ENCODE measurements at places on chromosomes 6 and 20.

DNA sequence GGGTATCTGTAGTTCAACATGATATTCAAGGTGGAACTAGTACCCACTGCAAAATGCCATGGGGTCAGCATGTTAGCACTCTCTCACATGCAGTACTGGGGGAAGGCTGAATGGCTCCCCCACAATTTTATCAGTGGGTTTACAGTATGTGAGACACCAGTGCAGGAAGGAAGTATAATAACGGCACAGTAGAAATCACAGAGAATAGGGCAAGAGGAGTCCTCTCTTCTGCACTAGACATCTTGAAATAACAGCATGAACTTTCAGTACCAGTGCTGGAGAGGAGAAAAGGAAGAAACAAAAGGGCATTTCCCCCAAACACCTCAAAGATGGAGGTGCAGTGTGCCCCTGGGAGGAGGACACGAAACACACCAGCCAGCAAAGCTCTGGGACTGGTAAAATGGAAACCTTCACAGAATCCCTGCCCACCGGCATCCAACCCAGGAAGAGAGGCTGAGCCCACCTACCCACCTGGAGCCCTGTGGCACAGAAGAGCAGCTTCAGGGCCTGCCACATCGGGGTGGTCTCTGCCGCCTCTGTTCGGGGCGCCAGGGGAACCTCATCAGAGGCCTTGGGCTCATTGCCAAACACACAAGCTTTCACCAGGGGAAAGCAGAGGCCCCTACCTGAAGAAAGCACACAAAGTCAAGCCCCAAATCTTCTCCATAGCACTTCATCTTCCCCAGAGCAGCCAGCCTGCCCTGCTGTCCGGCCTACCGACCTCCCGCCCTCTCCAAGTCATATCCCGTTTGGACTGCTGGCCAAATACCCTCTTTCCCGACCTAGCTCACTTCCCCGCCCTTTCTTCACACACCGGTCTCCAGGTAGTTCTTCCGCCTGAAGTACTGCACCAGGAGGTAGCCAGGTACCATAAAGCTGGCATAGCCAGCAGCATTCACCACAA lies 1.2 kb downstream of the SLC35B2 start:
- DNase-seq, result no peak

GRCh38 chr6:6217855-6218758 lies 102.4 kb downstream of the F13A1 start:
- no peak for DNase-seq

DNA sequence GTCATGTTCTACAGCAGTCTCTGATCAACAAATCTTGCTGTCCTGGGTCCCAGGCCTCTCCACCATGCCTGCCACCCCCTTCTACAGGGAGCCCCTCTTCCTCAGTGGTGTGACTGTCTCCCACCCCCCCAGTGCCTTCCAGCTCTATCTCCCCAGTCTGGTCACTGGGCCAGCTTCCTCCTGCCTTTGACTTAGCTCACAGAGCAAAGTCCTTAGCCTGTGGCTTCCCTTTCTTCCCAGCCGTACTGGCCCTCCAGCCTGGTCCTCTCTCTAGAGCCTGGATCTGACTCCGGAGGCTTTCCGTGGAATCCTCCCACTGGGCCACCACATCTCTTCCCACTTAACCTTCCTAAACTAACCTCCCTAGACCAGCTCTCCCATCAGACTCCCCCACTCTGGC lies 17.0 kb downstream of the MAPK13 start:
- DNase-seq, result no peak

DNA sequence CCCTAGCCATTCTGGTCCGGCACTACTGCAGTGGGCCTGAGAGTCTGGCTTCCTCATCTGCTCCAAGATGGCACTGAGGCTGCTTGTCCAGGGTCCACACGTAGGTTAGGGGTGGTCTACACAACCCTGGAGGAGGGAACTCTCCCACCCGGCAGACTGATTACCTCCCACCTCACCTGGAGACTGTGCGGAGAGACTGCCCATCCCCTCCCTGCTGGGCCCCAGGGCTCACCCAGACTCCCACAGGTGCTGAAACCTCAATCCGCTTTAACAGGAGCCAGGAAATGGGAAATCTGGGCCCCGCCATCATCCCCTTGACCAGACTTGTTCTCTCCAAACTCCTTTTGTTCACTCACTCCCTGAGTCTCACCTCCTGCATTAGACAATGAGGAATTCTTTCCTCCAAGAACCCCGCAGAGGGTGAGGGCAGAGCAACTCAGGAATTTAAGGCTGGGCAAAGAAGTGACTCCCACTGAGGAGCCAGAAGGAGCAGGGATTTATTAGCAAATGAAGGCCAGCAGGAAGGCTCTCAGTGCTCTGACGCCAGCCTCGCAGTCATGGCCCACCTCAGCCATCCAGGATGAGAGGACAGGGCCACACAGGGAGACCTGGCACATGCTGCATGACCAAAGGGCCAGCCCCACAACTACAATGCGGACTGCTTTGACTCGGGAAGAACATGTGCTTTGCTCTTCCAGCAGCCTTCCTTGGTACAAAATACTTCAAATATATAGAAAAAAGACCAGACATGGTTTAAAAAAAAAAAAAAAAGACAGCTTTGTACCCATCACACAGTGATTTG lies 53.0 kb downstream of the CDK5RAP1 start:
- no peak for DNase-seq

DNA sequence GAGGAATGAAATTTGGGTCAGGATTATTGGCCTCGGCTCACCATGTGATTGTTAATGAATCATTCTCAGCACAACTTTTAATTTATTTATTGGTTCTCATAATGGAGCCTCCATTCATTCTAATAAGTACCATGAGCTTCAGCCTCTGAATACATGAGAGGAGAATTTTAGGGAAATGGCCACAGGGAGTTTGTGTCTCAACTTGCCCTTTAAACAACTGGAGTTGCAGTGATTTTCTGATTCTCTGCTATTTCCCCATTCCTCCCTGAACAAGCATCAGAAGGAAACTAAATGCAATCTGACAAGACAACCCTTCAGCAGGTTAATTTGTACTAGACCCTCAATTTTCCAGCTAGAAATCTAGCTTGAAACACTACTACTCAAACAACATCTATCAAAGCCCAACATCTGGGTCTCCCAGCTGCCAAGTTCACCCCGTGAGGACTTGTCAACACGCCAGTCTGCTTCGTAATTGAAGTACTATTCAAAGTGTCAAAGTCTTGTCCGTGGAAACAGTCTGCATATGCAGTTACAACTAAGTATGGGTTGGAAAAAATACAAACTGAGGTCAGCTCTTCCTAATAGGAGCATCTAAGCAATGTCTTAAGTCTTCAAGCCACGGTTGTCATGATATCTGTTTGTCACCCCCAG lies 235.4 kb downstream of the CDH4 start:
- no peak for DNase-seq

- DNase-seq, result no peak
Measured at GRCh38 chr6:21595285-21596144, 2.0 kb downstream of the SOX4 start.

- DNase-seq, result no peak
Measured at GRCh38 chr6:107110200-107110599, 5.1 kb downstream of the BEND3 start.

DNA sequence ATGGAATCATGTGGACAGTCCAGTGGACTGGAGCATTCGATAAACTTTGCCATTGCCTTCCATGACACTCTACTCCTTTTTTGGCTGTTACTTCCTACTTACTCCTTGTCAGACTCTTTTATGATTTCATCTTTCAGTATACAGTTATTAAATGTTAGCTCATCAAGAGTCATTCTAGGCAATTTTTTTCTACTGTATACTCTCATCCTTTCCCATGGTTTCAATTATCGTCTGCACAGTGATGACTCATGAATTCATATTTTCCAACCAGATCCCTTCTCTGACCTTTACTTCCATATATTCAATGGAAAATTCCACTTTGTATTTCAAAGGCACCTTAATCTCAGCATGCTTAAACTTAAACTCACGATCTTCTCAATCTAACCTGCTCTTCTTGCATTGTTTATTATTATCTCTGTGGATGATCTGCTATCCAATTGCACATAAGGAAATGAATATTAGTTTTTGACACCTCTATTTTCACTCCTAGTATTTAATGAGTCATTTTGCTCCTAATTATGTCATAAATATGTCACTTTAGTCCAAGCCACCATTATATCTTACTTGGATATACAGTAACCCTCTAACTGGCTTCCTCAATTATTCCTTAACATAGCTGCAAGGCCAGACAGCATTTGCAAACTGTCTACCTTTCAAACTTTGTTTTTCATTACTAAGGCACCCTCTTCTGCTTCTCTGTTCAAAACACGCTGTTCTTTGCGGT lies 427.5 kb downstream of the PHF3 start:
- no peak for DNase-seq

GRCh38 chr6:157710604-157711003 lies 112.4 kb upstream of the SNX9 start:
- no peak for DNase-seq

DNA sequence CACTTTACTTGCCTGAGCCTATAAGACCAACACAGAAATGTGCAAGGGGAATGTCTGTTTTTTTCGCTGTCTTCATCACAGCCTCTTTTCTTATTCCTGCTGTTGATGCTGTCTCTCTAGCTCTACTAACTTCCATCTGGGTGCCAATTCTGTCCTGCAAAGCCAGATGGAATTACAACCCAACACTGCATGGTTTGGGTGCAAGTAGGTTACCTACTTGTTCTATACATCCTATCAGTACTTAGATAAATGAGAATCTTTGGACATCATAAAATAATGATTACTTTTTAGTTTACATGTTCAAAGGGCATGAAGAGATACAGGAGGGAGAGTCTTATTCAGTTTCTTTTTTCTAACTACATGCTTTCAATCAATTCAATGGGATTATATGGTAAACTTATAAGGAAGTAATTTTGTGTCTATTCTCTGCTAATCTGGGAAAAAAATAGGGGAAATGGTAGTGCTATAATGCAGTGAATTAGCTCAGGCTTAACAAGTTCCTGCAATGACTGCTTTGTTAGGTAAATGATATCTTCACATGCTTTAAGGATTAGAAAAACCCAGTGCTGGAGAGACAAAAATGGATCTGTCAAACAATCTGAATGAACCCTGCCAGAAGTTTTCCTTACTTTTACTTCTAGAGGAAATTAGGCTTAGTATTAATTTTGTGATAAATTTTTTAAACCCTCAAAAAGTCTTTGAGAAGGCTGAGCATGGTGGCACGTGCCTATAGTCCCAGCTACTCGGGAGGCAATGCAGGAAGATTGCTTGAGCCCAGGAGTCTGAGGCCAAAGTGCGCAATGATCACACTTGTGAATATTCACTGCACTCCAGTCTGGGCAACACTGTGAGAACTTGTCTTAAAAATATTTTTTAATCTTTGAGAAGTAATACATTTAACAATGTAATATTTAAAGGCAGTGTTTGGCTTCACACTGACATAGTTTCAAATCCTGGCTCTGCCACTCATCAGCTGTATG lies 86.5 kb upstream of the E2F3 start:
- DNase-seq, result no peak

DNA sequence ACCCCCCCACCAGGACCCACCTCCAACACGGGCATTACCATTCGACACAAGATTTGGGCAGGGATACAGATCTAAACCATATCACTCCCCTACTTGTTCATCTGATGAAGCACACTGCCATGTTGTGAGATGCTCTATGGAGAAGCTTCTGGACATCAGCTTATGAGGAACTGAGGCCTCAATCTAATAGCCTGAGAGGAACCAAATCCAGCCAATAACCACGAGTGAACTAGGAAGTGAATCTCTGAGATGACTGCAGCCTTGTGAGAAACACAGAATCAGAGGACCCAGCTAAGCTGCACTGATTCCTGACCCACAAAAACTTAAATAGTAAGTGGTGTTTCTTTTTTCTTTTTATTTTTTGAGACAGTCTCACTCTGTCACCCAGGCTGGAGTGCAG lies 21.6 kb upstream of the ZBTB2 start:
- DNase-seq, result no peak

DNA sequence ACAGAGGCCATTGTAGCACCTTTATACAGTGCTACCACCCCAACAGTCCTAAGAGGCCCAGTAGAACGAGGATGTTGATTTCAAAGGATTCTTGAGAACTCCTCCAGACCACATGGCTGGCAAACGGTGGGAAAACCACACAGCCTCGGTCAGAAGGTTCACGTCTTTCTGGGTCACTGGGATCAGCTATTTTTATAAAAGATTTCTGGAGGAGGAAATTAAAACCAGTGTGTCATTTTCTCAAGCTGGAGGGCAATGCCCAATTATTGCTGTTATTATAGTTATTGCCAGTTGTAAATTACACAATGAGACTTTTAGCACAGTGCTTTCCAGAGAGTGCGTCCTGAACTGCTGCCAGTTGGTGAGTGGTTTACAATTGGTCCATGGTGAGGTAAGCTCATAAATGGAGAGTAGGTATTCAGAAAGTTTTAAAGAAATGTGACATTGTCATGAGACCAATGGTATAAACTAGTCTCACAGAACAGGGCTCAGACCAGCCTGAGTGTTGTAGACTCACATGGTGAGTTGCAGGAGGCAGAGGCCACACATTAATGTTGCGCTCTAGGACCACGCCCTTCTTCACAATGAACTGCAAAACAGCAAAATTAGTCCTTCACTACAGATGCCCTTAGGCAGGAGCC lies 8.4 kb upstream of the PPP1R14C start:
- no peak for DNase-seq

GRCh38 chr20:16601047-16601446 lies 27.8 kb upstream of the KIF16B start:
- DNase-seq, result no peak

- DNase-seq, result no peak
Measured at GRCh38 chr20:34337982-34338726, 24.9 kb upstream of the ITCH start.

DNA sequence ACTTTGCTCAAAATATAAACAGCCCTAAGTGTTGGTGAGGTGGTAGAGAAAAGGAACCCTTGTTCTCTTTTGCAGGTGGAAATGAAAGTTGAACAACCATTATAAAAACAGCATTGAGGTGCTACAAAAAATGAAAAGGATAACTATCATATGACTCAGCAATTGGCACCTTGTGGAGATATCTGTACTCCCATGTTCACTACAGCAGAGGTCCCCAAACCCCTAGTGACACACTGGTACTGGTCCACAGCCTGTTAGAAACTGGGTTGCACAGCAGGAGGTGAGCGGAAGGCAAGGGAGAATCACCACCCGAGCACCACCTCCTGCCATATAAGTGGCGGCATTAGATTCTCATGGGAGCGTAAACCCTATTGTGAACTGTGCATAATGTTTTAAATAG lies 267.4 kb upstream of the THEMIS start:
- DNase-seq, result no peak

DNA sequence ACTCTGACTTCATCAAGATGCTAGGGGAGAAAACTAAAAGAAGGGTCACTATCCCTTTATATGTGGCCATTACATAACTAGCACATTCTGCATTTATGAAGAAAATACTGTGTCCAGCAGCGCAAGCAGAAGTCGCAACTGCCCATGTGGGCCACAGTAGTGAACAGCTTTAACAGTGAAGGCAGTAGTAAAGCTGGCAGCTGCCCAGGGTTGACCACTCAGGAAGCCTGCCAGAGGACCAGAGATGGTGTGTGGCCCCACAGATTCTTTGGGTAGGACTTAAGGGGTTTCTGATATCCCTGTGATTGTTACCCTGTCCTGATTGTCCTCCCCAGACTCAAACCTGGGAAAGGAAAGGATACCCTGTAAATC lies 88.3 kb upstream of the NT5E start:
- no peak for DNase-seq

Measured in stimulated activated CD8-positive, alpha-beta memory T cell treated with anti-CD3 and anti-CD28 coated beads, Interleukin-12 subunit alpha, Interleukin-12 subunit beta, amount 100 ng/mL, for 1 hour (primary cell).